Activated T-helper 2 cell treated with anti-CD3 and anti-CD28 coated beads, Interferon-gamma antibody, Interleukin-2, Interleukin-4, amounts not matched to agents 10 μg/mL and 5 μg/mL and 100 μg/mL, durations not matched to agents 14 hours and 24 hours and 36 hours (primary cell): ENCODE measurements at places on chromosomes 2 and 18. TPM values are rescaled to one million over a fixed set of nuclear protein-coding genes. Genes with fewer than 3 reads are reported as not detected.
A peak's percentile ranks its signal among the peaks of the same experiment; 100 is the strongest.

The FBXO15 gene
- total RNA-seq = 0.91 and 1.1 TPM in 2 replicates

The TRIM54 gene
- total RNA-seq = 0.21 and 0.25 TPM in 2 replicates

The IL1B gene
- not detected in 2 replicates for total RNA-seq

The MC5R gene
- not detected in 2 replicates for total RNA-seq

The B3GNT7 gene
- total RNA-seq = 0.05 and 0.09 TPM in 2 replicates

The SERPINB11 gene
- not detected in 2 replicates for total RNA-seq

The CAPN14 gene
- 0.18 and 0.27 TPM in 2 replicates for total RNA-seq

The C2orf80 gene
- not detected in 2 replicates for total RNA-seq

The C18orf63 gene
- not detected in 2 replicates for total RNA-seq

The ZAP70 gene
- total RNA-seq = 231 and 234 TPM in 2 replicates

DNA sequence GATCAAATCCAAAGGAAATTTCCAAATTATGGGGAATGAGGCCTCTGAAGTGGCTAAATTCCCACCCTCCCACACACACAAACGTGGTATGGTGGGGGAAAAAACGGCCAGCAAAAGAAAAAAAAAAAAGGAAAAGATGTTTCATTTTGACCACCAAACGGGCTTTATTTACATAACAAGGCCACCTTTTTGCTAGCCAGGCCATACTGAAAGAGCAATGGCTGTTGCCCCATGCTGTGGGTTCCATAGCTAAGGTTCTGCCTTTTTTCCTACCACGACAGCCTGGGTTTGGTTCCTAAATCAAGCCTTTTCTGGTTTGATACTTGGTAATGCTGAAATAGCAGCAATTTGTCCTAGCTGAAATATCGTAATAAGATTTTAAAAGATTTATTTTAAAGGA lies 14.0 kb upstream of the IL1B start:
- H3K27ac ChIP-seq = no peak overlapping the region
- H3K4me3 ChIP-seq = no peak overlapping the region
- H3K27me3 ChIP-seq = peaks cover 20% of the 10 kb centered on the region
- H3K4me1 ChIP-seq = no peaks in the 10 kb centered on the region

- H3K4me3 ChIP-seq = peak overlapping the region; percentile 58
- H3K27ac ChIP-seq = no peak overlapping the region
- H3K36me3 ChIP-seq = no peaks in the 10 kb centered on the region
Observed at GRCh38 chr2:31137211-31138036, 816 bp downstream of the GALNT14 start.

GRCh38 chr18:11260961-11261461 lies 111.6 kb upstream of the PIEZO2 start:
- no peak overlapping the region for H3K27ac ChIP-seq
- H3K27me3 ChIP-seq = no peaks in the 10 kb centered on the region
- no peak overlapping the region for H3K4me3 ChIP-seq
- DNase-seq = no peak

DNA sequence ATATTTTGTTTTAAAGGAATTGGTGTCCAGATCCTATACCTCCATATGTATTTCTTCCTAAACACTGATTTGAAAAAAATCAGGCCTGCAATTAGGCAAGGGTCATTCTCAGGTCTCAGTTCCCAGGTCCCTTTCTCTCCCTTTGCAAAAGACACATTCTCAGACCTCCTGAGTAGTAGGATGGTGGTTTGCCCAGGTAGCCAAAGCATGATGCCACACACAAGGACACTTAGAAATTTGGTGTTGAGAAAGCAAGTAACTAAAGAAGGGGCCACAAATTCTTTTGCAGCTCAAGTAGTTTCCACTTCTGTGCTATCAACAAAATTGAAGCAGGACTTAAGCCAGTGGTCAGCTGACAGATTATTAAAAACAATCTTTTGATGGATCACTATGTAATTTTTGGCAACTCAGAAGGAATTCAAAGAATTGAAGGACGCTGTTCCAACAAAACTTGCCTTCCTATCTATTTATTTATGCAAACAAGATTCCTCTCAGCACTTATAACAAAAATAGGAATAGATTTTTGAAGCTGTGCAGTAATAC lies 6.6 kb upstream of the MYO5B start:
- no peak overlapping the region for H3K27ac ChIP-seq
- no peak overlapping the region for H3K4me3 ChIP-seq
- H3K27me3 ChIP-seq = peaks cover 63% of the 10 kb centered on the region
- H3K36me3 ChIP-seq = no peaks in the 10 kb centered on the region
- no peak for DNase-seq

DNA sequence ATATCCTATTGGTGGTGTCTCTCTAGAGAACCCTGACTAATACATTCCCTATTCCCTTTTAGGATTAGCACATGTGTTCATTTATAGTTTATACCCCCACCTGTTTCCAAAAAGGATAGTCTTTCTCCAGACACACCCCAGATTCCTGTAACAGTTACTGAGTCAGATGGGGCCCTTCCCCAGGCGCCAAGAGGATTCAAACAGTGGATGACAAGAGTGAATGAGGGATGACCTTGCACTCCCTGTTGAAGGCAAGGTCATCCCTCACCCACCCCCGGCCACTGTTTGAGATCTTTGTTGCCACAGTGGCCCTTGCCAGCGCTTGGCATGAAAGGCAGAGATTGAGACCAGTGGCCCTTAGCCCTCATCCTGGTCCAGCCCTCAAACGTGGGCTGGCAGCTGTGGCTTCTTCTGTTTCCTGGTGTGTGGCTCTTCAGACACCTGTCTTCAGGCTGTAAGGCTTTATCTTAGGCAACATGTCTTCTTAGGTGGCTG lies 15.3 kb upstream of the REEP1 start:
- no peak overlapping the region for H3K27ac ChIP-seq
- no peak overlapping the region for H3K4me3 ChIP-seq
- H3K4me1 ChIP-seq = no peaks in the 10 kb centered on the region
- H3K27me3 ChIP-seq = peaks cover 6% of the 10 kb centered on the region
- DNase-seq = no peak

DNA sequence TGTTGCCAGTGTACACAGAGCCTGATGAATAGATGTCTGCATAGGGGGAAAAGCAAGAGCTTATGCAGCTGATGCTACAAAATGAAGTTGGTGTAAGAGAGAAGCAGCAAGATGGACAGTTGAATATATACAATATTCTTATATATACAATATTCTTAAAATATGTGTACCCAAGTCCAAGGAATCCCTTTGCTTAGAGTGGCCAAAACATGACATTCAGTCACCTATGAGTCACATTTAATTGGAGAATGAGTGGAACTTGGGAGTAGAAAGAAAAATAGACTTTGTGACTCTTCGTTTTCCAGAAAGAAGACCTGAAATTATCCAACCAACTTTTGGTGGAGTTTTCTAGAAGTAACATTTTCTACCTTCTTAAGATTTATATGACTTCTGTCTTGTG lies 81.8 kb downstream of the SCN9A start:
- no peak overlapping the region for H3K27ac ChIP-seq
- H3K4me3 ChIP-seq = no peak overlapping the region
- H3K27me3 ChIP-seq = no peaks in the 10 kb centered on the region
- H3K36me3 ChIP-seq = no peaks in the 10 kb centered on the region

GRCh38 chr18:76619261-76619620 lies 124.2 kb upstream of the ZNF516 start:
- no peak for DNase-seq
- H3K27ac ChIP-seq = no peak overlapping the region
- peaks cover 32% of the 10 kb centered on the region for H3K27me3 ChIP-seq
- H3K4me1 ChIP-seq = peaks cover 9% of the 10 kb centered on the region

GRCh38 chr2:101340141-101340551 lies 31.6 kb upstream of the RNF149 start:
- no peaks in the 10 kb centered on the region for H3K36me3 ChIP-seq
- peaks cover 2% of the 10 kb centered on the region for H3K27me3 ChIP-seq
- H3K4me3 ChIP-seq = no peak overlapping the region
- no peak for DNase-seq
- H3K27ac ChIP-seq = no peak overlapping the region

DNA sequence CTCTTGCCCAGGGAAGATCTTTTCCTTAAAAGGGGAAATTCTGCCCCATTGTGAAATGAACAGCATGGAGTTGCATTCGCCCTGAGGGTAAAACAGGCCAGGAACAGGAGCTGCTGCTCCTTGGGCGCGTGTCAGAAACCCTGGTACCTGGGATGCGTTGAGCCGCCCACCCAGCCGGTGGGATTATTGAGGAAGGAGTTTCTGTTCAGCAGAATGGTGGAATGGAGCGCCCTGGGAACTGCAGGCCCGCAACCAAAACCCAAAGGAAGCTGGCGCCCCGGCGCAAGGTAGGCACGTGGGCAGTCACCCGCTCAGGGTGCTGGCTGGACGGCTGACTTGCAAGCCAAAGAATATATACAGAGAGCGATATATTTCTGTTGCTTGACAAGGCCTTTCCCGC lies 73.5 kb downstream of the MTCL1 start:
- H3K4me1 ChIP-seq = no peaks in the 10 kb centered on the region
- no peak for DNase-seq
- H3K27ac ChIP-seq = no peak overlapping the region
- H3K36me3 ChIP-seq = no peaks in the 10 kb centered on the region
- H3K4me3 ChIP-seq = no peak overlapping the region

GRCh38 chr2:208669394-208669793 lies 262.8 kb downstream of the PTH2R start:
- no peaks in the 10 kb centered on the region for H3K36me3 ChIP-seq
- no peaks in the 10 kb centered on the region for H3K27me3 ChIP-seq
- no peak overlapping the region for H3K27ac ChIP-seq
- H3K4me3 ChIP-seq = no peak overlapping the region
- H3K4me1 ChIP-seq = no peaks in the 10 kb centered on the region

GRCh38 chr2:48673581-48673980 lies 55.9 kb downstream of the GTF2A1L start:
- H3K4me3 ChIP-seq = no peak overlapping the region
- no peaks in the 10 kb centered on the region for H3K4me1 ChIP-seq
- H3K36me3 ChIP-seq = no peaks in the 10 kb centered on the region
- no peak overlapping the region for H3K27ac ChIP-seq
- no peak for DNase-seq
- H3K27me3 ChIP-seq = peaks cover 2% of the 10 kb centered on the region

GRCh38 chr18:61575419-61575818 lies 242.2 kb downstream of the CDH20 start:
- H3K4me3 ChIP-seq = no peak overlapping the region
- H3K4me1 ChIP-seq = no peaks in the 10 kb centered on the region
- H3K27ac ChIP-seq = no peak overlapping the region
- DNase-seq = no peak

- H3K4me1 ChIP-seq = no peaks in the 10 kb centered on the region
- H3K36me3 ChIP-seq = no peaks in the 10 kb centered on the region
- DNase-seq = no peak
- H3K4me3 ChIP-seq = no peak overlapping the region
Observed at GRCh38 chr18:335733-336132, 67.9 kb upstream of the THOC1 start.
